ENCODE measurements at places on chromosomes 11 and 22. TPM values are rescaled to one million over a fixed set of nuclear protein-coding genes. Genes with fewer than 3 reads are reported as not detected.

The FREY1 gene
- 0.25 TPM for total RNA-seq

The DEUP1 gene
- total RNA-seq = 0.49 TPM

The APOL4 gene
- 9.3 TPM for total RNA-seq

The AQP11 gene
- 4.7 TPM for total RNA-seq

The DLG2 gene
- 198 TPM for total RNA-seq

The TENM4 gene
- total RNA-seq = 80.6 TPM

The PGA5 gene
- total RNA-seq = not detected

The OR2AG2 gene
- 0.25 TPM for total RNA-seq

The CNTN5 gene
- 6.9 TPM for total RNA-seq

The HEPHL1 gene
- not detected for total RNA-seq

The CD248 gene
- total RNA-seq = 3.2 TPM

The ZNF214 gene
- 10.1 TPM for total RNA-seq

The GGTLC2 gene
- not detected for total RNA-seq

The EFEMP2 gene
- 8.4 TPM for total RNA-seq

The PLAAT5 gene
- 1.5 TPM for total RNA-seq

The PNPLA5 gene
- 0.25 TPM for total RNA-seq

The ZNF74 gene
- 37.4 TPM for total RNA-seq

The GPR83 gene
- 0.98 TPM for total RNA-seq

The GGTLC3 gene
- total RNA-seq = not detected

The MPEG1 gene
- total RNA-seq = 1.7 TPM

The DBX1 gene
- total RNA-seq = not detected

The OMP gene
- not detected for total RNA-seq

The HEPN1 gene
- not detected for total RNA-seq

The BANF1 gene
- total RNA-seq = 14.5 TPM

The CALCA gene
- total RNA-seq = not detected

The PISD gene
- 22.6 TPM for total RNA-seq

The GUCY1A2 gene
- total RNA-seq = 109 TPM

The TRPC6 gene
- total RNA-seq = 4.2 TPM

The GRAP2 gene
- 4.9 TPM for total RNA-seq

The SIRT3 gene
- total RNA-seq = 12.3 TPM

The NECTIN1 gene
- 12.8 TPM for total RNA-seq

The GLYAT gene
- 0.25 TPM for total RNA-seq

The BTBD18 gene
- total RNA-seq = not detected

The PLET1 gene
- not detected for total RNA-seq

The PGM2L1 gene
- total RNA-seq = 193 TPM

The SLC25A1 gene
- total RNA-seq = 26.3 TPM

The PELI3 gene
- 11.8 TPM for total RNA-seq

The IFITM10 gene
- 0.49 TPM for total RNA-seq

The OR52H1 gene
- not detected for total RNA-seq

The GLYATL1B gene
- total RNA-seq = not detected

The ZC3H12C gene
- 17.2 TPM for total RNA-seq

The SLC25A18 gene
- total RNA-seq = 5.4 TPM

The DDX6 gene
- 235 TPM for total RNA-seq

The UBQLN3 gene
- total RNA-seq = under 0.01 TPM

The KLHL35 gene
- 16.0 TPM for total RNA-seq

The ARHGAP42 gene
- 7.4 TPM for total RNA-seq

The TMEM191B gene
- 2.2 TPM for total RNA-seq

The EMID1 gene
- total RNA-seq = 37.9 TPM

The DEFB131B gene
- not detected for total RNA-seq

The MOGAT2 gene
- 0.25 TPM for total RNA-seq

The MS4A4A gene
- total RNA-seq = 1.2 TPM

The C1QTNF5 gene
- 3.0 TPM for total RNA-seq

The SPDYC gene
- total RNA-seq = not detected

The ATG13 gene
- 47.7 TPM for total RNA-seq

The OR5P2 gene
- total RNA-seq = not detected

The ZNF408 gene
- 4.2 TPM for total RNA-seq

The FAT3 gene
- 115 TPM for total RNA-seq

The CNGA4 gene
- 0.25 TPM for total RNA-seq

All from temporal lobe (tissue), 4 donors.